NCI-H2171 treated with DMSO at 0.1 percent for 48 hours (cell line): ENCODE measurements at places on chromosomes 11 and 22.

DNA sequence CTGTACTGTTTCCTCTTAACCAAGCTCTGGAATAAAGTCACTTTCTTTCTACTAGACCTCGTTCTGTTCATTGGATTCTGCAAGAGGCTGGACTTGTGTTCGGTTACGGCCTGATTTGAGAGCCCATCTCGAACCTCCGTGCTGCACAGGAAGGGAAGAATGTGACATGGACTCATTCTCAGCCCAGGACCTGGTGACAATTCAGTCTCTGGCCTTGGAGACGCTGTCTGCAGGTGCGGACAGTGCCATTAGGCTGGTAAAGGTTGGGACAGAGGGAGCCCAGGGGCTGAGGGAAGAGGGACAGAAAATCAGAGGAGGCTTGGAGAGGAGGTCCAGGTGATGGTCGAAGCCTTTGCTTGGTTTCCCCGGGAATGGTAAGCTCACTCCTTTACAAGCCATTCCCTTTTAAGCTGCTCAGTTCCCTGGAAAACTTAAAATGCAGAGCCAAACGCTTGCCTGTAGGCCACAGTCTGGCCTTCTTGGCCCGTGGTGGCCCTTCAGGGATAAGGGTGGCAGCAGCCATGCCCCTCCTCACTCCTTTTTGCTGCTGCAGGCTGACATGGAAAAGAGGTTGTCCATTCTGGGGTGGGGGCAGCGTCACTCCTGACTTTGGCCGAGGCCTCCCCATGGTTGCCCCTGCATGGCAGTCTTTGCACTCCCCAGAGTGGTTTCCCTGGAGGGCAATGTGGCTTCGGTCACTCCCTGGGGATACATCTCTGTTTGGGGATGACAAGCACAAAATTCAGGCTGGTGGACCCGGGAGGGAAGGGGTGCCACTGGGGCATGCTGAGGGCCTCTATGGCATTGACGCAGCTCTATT, 52.3 kb downstream of the SHISAL1 start:
- no peak for DNase-seq

GRCh38 chr11:9210922-9211320, 54.2 kb downstream of the DENND5A start:
- no peak for DNase-seq

DNA sequence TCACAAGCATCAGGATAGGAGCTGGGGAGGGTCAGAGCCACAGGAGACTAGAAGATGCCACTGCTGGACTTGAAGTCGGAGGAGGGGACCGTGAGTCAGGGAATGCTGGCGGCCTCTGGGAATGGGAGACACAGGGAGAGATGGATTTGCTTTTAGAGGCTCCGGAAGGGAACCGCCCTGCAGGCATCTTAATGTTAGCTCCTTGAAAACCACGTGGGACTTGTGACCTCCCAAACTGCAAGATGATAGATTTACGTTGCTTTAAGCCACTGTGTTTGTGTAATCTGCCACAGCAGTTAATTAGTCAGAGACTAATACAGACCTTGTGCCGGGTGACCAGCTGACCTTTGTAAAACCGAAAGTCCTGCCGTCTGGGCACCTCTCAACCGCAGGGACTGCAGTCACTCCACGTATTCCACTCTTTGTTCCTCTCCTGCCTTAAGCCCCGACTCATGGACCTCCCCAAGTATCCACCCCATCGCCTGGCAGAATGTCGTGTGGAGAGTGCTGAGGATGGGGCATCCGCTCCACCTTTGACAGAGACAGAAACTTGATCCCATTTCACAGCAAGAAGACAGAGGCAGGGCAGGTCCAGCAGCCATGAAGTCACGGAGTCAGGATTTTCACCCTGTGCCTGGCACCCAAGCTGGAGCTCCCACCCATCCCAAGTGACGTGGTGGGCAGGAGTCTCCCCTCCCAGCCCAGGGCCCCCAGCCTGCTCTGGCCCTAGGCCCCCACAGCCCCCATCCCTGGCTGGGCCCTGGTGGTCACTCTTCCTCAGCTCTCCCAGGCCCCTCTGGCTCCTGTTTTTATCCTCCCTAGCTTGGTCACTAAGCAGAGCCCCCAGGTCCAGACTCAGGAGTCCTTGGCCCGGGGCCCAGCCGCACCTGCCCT, 19.4 kb upstream of the CTSD start:
- no peak for DNase-seq

- no peak for DNase-seq
Observed at GRCh38 chr11:78886616-78887015, 312.0 kb upstream of the NARS2 start.

- no peak for DNase-seq
Observed at GRCh38 chr11:99069856-99070444, 49.2 kb downstream of the CNTN5 start.

- no peak for DNase-seq
Observed at GRCh38 chr11:111572581-111572980, 29.7 kb upstream of the SIK2 start.

DNA sequence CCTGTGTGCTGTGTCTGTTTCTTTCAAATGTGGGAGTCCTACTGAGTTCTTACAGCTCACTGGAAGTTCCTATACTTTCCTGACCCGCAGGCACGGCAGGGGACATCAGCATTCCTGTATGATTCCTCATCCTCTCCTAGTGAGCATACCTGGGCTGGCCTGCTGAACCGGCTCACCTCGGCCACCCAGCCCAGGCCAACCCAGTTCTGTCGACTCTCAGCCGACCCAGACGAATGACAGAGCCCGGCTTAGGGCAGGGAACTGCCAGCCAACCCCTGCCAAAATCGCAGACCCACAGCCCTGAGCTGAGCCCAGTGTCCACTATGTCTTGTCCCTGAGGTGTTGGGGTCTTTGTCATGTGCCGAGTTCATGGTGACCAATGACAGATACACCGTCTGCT, 339.7 kb downstream of the BRD1 start:
- no peak for DNase-seq

DNA sequence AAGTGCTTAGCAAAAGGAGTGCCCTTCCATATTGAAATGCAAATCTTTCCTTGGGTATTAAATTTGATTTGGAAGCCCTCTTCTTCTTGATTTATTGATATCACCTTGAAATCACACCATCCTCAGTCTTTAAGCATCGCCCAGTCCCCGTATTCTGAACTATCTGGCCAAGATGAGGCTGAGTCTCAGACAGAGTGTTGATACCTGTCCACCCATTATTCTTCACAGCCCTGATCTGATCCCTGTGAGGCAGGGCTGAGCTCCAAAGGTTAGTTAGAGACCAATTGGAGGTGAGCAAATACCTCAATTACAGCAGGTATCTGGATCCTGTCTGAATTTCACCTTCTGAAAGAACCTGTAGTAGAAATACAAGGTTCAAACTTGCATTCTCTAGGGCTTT, 326.3 kb downstream of the FAT3 start:
- DNase-seq, result no peak
